ENCODE measurements at places on chromosomes 6 and 20. TPM values are rescaled to one million over a fixed set of nuclear protein-coding genes. Genes with fewer than 3 reads are reported as not detected.

DNA sequence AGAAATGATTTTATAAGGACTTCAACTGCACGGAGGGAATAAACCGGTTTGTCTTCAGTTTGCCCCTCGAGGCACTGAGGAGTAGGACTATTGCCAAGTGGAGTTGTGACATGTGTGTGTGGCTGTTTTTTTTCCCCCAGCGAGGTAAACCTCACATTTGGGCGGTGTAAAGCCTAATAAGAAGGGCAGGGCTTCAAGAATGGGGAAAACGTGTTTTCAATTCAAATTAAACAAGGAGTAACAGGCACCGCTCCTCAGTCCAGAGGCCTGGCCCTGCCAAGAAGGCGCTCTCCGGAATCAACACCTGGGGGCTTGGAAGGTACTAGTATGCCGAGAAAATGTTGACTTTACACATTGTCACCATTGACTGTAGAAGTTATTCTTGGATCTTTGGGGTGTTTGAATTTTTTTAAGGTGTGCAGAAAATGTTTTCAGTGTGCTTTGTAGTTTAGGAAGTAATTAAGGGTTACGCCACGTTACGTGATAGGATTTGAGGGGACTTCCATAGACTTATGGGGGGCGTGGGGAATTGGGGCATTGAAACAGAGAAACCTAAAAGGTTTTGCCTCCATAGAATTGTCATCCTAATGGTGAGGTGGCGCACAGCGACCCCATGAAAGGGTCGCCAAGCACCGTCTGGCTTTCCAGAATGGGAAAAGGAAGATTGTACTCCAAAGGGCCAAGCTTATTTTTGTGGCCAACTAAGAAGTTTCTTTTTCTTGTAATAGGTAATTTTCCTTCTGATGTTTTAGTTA is 791 bp downstream of the ADGRG6 start:
- DNase-seq, result no peak

- DNase-seq, result no peak
Observed at GRCh38 chr6:91081452-91082067, 494.7 kb upstream of the MAP3K7 start.

GRCh38 chr6:113433335-113433991 is 423.7 kb upstream of the MARCKS start:
- no peak for DNase-seq

DNA sequence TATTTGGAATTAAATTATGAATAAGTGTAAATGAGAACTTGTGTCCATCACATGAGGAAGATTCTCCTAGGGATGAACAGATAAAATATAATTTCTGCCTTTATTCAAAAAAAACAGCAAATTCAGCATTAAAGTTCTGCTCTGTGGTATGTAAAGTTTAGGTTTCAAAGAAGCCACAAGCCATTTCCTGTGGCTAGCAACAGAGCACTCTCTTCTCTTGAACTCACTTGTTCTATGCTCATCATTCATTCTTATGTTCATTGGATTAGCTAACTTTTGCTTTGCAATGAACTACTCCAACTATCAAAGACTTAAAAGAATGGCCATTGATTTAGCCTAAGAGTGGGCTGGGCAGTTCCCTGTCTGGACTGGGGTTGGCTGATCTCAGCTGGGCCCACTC is 20.8 kb upstream of the SNRPB2 start:
- no peak for DNase-seq

- DNase-seq, result no peak
Observed at GRCh38 chr6:25968769-25969168, 6.2 kb downstream of the TRIM38 start.

DNA sequence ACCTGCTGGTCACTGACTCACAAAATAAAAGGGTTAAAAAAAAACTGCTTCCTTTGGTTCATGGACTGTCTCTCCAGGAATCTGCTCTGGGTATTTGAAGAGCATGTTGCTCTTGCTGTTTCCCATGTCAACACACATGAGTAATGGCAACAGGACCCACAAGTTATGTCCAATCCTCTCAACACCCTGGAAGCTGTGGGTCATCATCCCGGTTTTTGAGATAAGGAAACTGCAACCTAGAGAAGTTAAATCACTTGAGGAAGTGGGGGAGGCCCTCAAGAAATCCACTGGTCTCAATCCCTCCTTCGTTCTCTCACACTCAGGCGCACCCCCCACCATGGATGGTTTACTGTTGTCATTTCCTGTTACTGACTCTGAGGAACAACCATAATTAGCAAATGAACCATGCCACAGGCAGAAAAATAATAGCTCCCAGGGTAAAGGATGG is 12.4 kb downstream of the MAP1LC3A start:
- no peak for DNase-seq

DNA sequence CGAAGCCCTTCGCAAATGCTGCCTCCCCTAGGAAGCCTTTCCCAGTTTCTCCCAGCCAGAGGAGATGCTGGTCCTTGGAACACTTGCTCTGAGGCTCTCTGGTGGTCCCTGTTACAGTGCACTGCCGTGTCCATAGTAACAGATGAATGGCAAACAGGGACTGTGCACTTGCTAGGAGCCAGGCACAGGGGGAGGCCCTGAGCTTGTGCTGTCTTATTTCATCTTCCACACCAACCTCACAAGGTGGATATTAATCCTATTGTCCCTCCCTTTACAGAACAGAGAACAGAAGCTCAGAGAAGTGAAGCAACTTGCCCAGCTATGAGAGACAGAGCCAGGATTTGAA is 19.0 kb downstream of the SRC start:
- DNase-seq, result no peak

DNA sequence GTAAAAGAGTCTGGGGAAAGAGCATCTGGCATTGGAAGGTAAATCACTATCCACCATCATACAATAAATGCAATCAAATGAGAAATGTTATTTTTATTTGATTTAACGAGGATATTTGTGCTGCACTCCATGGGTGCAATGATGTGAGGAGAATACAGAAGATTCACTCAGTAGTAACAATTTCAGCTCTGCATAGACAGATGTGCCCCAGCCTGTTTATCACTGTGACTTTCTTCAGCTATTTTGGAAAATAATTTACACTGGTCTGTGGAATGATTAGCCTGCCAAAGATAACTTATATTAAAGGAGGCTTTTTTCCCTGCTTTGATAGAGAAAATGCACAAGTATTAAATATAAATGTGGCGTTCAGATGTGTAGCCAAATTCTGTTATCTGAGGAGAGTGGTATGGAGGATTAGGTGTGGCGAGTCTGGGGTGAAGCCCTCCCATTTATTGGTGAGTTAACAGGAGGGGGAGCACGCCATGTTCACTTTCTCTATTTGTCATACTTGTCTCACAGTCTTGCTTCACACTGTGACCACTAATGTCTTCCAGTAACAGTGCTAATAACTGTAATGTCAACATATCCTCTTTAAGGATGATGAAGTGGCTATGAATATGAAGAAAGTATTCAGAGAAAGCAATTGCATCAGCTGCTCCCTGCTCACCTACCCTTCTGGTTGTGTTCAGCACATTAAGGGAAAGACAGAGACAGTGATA is 645.6 kb downstream of the MMUT start:
- no peak for DNase-seq

DNA sequence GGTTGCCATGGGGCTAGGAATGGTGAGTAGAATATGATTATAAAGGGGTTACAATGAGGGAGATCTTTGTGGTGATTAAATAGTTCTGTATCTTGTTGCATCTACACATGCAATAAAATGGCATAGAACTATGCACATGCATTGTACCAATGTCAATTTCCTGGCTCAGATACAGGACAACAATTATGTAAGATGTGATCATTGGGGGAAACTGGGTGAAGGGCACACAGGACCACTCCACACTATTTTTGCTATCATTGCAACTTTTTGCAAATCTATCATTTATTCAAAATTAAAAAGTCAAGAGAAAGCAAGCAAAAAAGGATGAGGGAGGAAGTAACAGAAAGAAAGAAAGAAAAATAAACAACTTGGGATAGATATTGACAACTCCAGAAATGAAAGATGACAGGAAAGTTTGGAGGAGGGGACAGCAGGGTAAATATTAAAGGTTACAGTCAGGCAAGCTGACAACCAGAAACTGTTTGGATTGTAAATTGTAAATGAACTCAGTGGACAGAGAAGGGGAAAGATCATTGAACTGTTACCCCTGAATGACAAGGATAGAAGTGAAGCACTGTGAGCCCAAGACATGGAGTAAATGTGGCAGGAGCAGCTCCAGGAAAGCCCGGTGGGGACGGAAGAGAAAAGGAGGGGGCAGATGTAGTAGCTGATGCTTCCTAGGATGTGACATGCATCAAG is 499.6 kb upstream of the JARID2 start:
- no peak for DNase-seq

DNA sequence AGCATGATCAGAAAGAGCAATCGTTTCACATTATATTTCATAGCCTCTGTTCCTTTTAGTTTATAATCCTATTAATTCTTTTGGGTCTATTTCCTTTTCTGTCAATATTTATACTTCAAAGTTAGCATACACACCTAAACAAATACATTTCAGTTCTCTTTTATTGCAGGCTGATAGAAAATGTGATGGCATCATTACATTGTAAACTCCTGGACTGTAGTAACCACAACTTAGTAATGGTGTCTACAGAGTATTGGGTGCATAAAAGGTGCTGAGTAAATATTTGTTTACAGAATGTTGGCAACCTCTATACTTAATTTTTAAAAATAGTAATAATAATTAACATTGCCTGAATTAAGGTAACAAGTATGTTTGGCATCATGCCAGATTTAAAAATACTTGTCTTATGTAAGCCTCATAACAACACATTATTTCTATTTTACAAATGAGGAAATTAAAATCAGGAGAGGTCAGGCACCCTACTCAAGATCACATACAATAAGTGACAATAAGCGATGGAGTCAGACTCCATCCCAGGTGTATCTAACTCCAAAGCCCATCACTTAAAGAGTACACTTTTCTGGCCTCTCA is 195.0 kb downstream of the UBE3D start:
- DNase-seq, result no peak

GRCh38 chr6:142537612-142538478 is 236.0 kb downstream of the ADGRG6 start:
- no peak for DNase-seq

MCHR2 gene
- total RNA-seq, result not detected

FITM2 gene
- 4.8 TPM for total RNA-seq

C20orf204 gene
- total RNA-seq, result 0.57 TPM
